ENCODE measurements at places on chromosomes 2 and 18.

DNA sequence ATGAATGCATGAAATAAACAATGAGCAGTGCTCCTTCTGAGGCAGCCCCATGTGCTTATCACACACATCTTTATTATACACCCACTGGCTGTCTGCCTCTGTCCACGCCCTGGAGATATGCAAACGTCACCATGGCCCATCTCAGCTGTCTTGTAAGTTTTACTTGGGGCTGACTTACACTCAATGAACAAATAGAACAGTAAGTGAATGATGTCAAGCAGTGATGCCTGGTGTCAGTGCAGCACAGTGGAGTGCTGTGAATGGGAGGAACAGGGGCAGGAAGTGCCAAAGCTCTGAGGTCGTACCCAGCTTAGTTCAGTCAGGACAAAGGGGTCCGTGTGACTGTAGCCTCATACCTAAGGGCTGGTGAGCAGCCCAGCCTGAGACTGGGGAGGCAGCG lies 659.5 kb upstream of the HS6ST1 start:
- DNase-seq = no peak

DNA sequence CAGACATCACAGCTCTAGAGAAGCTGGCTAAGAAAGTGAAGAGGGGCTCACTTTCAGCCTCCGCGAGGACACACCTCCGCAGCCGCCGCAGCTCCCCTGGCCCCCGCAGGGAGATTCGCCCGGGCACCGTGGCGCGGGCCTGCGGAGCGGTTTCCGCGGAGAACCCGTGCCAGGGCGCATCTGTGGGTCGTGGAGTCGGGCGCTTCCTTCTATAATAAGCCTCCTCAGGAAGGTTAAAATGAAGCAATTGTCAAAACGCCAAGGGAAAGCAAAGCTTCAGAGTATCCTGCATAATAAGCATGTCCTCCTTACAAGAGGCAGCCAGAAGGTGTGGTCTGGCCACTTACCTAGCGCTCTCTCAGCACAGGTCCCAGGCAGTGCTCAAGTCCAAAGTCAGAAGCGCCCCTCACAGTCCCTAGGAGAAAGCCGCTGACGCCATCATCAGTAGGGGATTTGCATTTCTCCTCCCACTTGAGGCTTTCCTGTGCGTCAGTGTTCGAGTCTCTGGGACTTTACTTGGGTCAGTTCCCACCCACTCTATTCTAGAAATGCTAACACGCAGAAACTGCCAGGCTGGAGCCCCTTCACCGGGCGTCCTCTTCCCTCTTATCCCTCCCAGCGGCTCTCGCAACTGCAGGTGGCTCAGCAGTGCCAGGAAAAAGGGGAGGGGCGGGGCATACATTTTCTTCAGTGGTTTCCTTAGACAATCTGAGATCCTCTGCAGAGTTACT lies at the start of gene STAT4:
TSS of gene STAT4 (minus strand) at position 395 of the 731 bp plus-strand sequence. CDS start 2,791 bp downstream, outside the sequence.
- DNase-seq = no peak

GRCh38 chr2:19033240-19033639 lies 325.2 kb downstream of the OSR1 start:
- no peak for DNase-seq

- DNase-seq = no peak
Measured at GRCh38 chr2:46006473-46007025, 290.7 kb upstream of the EPAS1 start.

GRCh38 chr18:63208676-63209075 lies 110.9 kb downstream of the BCL2 start:
- no peak for DNase-seq

DNA sequence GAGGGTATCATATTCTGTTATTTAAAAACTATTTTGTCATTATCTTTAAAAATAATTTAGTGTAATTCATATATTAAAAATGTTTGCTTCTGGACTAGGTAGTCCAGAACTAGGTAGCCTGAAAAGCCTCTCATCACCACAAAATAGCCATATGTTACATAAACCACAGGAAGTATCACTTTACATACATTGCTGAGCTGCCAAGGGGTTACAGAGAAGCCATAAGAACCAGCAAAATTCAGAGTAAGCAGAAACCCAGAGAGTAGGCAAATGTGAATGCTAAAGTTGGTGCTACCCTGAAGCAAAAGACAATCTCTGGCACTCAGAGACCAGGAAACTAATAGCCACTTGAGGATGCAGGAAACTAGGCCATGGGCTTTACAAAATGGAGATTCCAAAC lies 60.9 kb downstream of the LOXHD1 start:
- no peak for DNase-seq

GRCh38 chr18:32440518-32440917 lies 30.2 kb downstream of the GAREM1 start:
- no peak for DNase-seq

GRCh38 chr2:241139531-241140444 lies 9.5 kb downstream of the PASK start:
- DNase-seq = no peak

DNA sequence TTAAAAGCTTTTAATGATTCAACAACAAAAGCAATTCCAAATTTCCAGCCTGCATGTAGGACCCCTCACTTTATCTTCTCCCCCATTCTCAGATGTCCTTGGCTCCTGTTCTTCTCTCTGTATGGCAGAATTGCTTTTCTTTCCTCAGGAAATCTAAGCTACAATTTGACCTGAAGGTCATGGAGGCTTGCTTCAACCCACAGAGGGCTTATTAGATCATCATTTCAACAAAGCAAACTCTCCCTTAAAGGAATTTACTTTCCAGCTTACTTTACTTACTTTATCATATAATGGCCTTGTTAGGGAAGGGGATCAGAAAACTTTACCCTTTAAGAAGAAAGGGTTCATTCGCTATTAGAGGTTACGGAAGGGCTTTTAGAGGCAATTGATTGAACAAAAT lies 211.5 kb downstream of the RAD51AP2 start:
- DNase-seq = no peak

DNA sequence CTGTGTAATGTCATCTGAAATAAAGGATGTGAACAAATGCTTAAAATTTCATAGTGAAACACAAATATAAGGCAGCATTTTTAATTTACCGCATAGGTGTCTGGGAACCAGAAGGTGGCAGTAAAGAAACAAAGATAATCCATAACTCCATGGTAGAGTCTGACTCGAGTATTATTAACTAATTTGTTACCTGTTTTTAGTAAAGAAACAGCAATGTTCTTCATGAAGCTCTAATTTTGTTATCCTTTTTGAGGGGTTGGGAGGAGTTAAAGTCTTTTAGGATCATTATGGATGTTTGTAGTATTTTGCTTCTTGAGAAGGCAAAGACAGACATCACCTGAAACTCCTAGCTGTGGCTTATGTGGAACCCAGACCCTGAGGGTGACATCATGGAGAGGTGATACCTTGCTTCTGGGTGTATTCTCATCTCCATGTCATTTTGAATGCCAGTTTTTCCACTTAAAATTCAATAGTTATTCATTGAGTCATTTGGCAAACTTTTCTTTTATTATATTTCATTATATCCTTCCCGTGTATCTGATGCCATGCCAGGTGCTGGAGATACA lies 286.2 kb upstream of the EPAS1 start:
- peak; percentile 53 for DNase-seq

DNA sequence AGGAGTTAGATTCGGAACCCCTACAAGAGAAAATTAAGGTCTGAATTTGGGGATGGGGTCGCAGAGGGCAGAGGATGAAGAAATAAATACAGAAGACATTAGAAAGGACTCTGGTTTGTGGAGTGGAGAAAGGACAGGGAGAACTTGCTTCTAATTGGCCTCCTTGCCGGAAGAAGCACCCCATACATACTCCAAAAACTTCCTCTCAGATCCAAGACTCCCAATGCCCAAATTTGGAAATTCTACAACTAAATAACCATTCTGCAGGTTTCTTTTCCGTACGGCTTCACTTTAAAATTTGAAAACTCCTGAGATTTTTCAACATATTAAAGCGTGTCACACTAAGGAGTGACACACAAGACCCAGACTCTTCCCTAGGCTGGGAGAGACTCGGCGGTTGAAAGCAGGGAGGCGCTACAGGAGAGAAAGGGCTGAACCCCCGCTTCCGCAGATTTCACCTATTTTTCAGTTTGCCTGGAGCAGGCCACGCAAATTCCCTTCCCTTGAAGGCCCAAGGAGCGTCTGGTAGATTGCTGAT lies 478 bp downstream of the CLHC1 start:
- no peak for DNase-seq

GRCh38 chr18:24942144-24942543 lies 409.8 kb downstream of the ZNF521 start:
- no peak for DNase-seq
